ENCODE measurements at places on chromosomes 11 and 22.

GRCh38 chr22:17910561-17911311, 113.6 kb downstream of the MICAL3 start:
- ATAC-seq = peak; percentile 93

DNA sequence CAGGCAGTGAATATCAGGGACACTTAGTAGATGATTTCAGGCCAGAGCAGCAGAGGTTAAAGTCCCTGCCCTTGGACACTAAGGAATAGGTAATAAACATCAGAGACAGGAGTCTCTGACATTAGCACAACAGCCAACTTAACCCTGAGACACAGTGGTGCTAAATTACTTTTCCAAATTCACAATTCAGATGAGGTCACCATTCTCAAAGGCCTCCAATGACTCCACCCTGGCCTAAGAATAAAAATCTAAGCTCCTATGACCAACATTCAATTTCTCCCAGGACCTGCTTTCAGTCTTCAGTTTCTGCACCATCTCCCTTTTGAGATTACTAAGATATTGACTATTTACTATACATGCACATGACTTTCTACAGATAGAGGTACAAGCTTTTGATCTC, 42.0 kb downstream of the BLID start:
- no peak for ATAC-seq

GRCh38 chr22:48979482-48979881, 848.2 kb downstream of the BRD1 start:
- ATAC-seq = no peak

DNA sequence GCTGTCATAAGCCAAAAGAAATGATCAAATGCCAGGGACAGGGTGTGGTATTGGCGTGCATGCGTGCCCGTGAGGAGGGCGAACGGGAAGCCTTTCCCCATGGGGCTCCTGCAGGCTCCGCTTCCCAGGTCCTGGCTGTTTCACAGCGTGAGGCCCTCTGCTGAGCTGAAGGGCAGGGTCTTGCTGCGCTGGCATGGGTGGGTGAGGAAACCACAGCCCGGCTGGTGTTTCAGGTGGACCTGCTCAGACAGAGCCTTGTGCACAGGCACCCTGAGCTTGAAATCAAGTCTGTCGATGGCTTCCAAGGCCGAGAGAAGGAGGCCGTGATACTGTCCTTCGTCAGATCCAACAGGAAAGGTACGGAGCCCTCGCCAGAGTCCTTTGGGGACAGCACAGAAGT, 31.4 kb downstream of the IGHMBP2 start:
- no peak for ATAC-seq

GRCh38 chr11:62539238-62539925, 7.2 kb downstream of the AHNAK start:
- peak; percentile 71 for ATAC-seq

DNA sequence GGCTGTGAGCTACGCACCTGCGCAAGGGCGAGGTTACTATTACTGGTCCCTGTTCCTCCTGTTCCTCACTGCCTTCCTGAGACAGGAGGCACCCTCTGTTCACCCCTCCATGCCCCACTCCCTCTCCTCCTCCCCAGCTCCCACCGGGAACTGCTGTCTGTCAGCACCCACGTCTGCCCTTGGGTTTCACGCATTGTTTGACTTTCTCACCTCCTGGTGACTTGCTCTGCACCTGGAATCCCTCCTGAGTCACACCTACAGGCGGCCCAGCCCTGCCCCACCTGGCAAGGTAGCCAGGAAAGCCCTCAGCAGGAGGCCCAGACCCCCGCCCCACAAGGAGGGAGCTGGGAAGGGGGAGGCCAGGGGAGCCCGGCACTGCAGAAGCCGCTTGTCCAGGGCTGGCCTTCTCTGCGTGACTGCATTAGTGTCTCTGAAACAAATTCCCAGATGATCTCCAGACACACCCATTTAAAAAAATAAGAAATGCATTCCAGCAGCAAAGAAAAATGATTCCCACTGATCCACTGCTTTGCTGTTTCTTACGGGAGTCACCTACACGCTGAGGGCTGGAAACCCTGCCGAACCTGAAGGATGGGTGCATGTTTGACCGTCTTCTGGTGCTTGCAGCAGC, 86.4 kb downstream of the CELSR1 start:
- ATAC-seq = no peak

DNA sequence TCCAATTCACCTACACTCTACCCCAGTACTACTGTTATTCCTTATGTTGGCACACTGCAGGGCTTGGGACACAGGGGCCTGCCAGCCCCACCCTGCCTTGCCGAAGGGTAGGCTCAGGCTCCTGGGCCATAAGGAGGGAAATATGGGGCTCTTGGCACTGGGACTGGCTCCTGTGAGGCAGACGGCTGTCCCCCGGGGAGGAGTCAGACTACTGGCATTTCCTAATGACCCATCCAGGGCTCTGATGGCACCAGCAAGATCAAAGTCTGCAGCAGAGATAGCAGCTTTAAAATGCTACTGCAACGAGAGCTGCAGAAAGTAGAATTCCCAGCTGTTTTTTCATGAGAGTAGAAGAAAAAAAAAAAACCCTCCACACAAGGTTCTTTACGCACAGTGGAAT, 42.2 kb upstream of the CYP2D6 start:
- ATAC-seq = peak; percentile 27

DNA sequence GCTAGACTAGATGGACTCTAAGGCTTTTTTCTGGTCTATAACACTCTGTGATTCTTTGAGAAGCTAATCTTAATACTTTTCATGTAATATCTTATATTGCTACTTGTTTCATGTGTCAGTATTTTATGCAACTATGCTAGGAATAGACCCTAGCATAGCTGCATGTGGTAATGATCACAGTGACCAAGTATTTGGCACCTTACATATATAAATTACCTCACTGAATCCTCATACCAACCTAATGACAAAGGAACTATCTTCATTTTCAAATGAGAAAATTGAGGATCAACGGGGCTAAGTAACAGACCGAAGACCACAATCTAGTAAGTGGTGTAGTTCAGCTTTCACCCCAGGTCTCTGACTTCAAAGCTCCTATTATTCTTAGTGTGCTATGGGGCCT, 327.3 kb upstream of the PITPNB start:
- no peak for ATAC-seq

DNA sequence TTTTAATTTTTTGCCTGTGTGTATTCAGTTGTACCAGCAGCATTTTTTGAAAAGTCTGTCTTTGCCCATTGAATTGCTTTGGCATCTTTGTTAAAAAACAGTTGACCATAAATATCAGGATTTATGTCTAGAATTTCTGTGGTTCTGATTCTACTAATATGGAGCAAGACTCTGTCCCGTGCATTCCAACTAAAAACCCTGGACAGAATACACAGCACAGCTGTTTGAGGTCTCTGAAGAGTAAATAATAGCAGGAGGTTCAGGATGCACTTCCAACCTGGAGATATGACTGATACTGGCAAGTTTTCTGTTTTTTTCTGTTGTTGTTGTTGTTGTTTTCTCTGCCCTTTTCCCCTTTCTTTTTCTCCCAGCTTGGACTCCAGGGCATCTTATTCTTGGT, 141.9 kb downstream of the TMEM135 start:
- no peak for ATAC-seq

GRCh38 chr11:122210367-122210997, 94.5 kb upstream of the BLID start:
- ATAC-seq = peak; percentile 16

- no peak for ATAC-seq
These were observed 1271.5 kb downstream of the BRD1 start for GRCh38 chr22:48556222-48556621.

DNA sequence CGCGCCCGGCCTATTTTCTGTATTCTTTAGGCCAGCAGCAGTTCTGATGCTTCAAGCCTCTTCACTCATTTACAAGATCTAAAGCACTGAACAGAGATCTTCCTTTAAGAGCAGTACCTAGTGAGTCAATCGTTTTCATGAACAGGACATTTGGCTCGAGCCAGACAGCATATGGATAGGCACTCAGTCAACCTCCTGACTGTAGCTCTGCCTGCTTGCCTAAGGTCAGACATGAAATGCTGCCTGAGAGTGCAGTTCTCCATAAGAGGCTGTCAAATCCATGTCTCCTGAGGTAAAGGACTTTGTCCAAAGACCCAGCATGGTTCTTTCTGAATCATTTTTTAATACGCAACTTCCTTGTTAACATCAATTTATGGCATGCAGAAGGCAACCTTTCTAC, 941.2 kb downstream of the DLG2 start:
- ATAC-seq = no peak

DNA sequence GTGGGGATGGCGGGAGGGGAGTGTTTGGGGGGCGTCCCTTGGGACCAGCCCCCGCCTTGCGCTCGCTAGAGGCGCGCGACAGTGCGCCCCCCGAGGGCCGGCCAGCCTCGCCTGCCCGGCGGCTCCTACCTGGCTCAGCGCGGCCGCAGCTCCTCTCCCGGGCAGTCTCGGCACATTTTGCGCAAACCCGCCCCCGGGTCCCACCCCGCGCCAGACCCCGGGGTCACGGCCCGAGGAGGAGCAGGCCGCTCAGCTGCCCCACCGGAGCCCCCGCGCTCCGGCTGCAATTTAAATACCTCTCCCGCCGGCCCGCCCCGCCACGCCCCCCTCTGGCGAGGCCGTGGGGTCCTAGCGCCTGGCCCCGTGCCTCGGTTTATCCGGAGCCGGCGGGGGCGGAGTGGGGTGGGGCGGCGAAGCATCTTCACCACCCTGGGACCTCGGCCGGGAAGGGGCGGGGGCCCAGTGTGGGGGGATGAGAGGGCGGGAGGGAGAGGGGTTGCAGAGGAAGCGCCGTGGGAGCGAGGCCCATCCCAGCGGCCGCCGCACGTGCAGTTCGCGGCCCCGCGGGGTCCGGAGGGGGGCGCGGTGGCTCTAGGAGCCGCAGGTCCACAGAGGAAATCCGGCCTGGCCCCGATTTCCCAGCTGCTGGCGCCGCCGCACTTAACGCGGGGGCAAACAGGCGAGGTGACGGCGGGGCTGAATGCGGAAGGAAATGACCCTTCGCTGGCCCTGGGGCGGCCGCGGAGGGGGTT, at the start of gene LRRC32:
TSS of gene LRRC32 (minus strand) at position 263 of the 752 bp plus-strand sequence. CDS start 4,793 bp downstream, outside the sequence.
- peak; percentile 54 for ATAC-seq

DNA sequence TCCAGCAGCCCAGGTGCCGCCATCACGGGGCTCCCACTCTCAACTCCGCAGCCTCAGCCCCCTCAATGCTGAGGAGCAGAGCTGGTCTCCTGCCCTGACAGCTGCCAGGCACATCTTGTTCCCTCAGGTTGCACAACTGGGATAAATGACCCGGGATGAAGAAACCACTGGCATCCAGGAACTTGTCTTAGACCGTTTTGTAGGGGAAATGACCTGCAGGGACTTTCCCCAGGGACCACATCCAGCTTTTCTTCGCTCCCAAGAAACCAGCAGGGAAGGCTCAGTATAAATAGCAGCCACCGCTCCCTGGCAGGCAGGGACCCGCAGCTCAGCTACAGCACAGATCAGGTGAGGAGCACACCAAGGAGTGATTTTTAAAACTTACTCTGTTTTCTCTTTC, at the start of gene SAA1:
TSS of gene SAA1 (plus strand) at position 316 of the 400 bp plus-strand sequence. CDS start 624 bp downstream, outside the sequence.
- ATAC-seq = no peak

GRCh38 chr11:124807660-124808270, 7.6 kb upstream of the MSANTD2 start:
- ATAC-seq = no peak

- ATAC-seq = no peak
These were observed 91.0 kb upstream of the ARHGAP32 start for GRCh38 chr11:129283141-129283540.

- no peak for ATAC-seq
These were observed 163.4 kb upstream of the SYN3 start for GRCh38 chr22:33221568-33221967.

DNA sequence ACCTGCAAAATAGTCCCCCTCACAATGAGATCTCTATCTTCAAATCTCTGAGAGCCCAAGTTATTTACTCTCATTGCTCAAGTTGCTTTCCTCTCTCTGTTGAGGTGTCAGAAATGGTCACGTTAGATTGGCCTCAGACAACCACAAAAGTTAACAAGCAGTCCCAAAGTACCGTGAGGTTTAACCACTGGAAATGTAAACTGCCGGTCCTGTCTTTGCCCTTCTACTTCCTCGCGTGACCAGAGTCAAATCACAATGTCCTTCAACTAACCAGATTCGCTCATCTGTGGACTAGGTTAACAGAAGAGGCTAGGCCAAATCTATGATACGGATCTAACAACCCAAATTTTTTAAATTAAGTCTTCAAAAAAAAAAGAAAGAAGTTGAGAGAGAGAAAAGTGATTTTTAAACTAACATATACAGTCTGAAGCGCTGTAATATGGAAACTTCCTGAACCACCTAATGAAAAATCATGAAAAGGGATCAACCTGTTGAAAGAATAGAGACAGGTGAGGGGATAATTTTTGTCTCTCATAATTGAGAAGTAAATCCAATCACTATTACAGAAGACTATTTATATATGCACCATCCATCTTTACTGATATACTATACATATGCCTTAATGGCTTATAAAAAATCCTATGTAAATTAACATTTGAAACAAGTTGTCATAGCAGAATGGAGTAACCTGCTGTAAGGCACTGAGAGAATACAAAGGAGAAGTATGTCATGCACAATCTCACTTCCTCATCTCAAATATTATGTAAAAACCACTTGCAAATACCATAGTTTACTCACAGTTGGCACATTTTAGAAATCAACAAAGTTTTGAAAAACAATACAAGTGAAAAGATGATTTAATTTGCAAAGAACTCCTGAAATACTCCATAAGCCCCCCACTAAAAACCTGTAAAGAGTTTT, 3.3 kb upstream of the JAML start:
- no peak for ATAC-seq

GRCh38 chr11:31582697-31583096, 73.1 kb downstream of the ELP4 start:
- ATAC-seq = no peak

DNA sequence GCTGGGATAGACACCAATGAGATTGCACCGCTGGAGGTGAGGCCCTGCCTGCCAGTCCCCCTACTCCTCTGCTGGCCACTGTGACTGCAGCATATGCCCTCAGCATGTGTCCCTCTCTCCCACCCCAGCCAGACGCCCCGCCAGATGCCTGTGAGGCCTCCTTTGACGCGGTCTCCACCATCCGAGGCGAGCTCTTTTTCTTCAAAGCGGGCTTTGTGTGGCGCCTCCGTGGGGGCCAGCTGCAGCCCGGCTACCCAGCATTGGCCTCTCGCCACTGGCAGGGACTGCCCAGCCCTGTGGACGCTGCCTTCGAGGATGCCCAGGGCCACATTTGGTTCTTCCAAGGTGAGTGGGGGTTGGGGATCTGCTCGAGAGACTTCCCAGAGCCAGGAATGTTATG, 5.7 kb upstream of the SMARCB1 start:
- no peak for ATAC-seq

DNA sequence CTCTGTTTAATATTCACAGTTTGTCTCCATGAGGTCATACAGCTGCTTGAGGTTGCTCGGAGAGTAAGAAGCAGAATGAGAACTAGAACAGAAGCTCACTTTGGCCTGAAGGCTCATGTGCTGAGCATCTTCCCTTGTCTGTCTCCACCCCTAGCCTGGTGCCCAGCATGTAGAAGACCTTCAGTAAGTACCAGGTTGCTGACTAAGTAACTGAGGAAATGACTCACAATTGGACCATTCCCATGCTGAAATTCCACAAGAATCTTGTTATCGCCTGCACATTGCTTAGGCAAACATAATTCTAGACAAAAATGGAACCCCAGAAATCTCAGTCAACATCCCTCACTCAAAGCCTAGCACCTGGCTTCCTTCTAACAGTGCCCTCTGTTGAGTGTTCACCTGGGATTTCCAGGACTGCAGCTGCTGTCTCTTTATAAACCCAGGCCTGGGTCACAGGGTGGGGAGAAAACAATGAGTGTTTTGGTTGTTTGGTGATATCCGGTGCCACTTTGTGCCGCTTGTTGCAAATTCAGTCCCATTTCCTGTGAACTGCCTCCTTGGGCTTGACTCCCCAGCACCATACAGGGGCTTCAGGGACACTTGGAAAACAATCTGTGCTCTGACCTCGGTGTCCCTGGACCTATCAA, 406.8 kb downstream of the ETS1 start:
- peak; percentile 92 for ATAC-seq

- ATAC-seq = no peak
These were observed 111.5 kb upstream of the IGLL5 start for GRCh38 chr22:22776121-22776520.
